ENCODE measurements at places on chromosomes 4 and X.

DNA sequence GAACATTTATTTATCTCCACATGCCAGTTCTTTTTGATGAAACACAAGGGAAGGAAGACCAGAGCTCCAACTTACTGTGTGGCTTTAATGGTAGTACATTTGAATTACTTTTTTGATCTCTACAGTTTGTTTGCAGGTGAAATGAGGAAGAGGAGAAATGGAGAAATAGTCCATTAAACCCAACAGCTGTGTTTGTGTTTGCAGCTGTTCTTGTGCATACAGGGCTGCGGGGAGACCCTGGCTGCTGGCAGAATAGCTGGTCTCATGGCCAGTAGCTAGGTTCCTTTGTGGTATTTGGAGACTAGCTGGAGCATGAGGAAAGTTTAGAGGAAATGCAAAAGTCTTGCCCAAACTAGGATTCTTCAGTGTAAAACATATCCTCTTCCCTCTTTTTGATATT, 374.8 kb downstream of the GPAT3 start:
- no peak for DNase-seq

- DNase-seq: no peak
These were observed 372.3 kb upstream of the F9 start for GRCh38 chrX:139158256-139158655.

- DNase-seq: no peak
These were observed 150.0 kb downstream of the VCX3A start for GRCh38 chrX:6384921-6385320.

- no peak for DNase-seq
These were observed 6.2 kb downstream of the NEIL3 start for GRCh38 chr4:177315767-177316464.

- DNase-seq: no peak
These were observed 63.0 kb downstream of the ARHGAP10 start for GRCh38 chr4:147794787-147795413.

DNA sequence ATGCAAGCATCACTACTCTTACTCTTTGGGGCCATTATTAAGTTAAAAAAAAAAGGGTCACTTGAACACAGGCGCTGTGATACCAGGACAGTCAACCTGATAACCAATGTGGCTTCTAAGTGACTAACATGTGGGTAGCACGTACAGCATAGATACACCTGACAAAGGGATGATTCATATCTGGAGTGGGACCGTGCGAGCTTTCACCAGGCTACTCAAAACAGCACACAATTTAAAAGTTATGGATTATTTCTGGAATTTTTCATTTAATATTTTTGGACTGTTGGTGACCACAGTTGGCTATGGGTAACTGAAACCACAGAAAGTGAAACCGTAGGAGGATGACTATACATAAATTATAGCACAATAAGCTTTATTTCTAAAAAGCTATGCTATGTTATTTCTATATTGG, 113.8 kb upstream of the STIM2 start:
- no peak for DNase-seq

DNA sequence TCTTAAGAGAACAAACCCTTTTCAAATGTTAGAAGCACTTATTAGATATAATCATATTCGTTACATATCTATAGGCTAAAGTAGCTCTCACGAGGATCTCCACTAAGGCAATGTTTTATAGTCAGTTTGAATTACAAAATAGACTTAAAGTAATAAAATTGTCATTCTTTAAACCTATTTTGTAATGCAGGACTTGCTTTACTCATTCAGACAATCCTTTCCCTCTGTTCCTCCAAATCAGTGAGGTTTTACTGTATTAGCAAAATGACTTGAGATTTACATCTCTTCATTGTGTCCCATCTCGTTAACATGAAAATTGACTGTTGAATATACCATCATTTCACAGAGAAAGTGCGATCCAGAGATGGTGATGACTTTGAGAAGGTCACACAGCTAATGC, 264.4 kb downstream of the THOC2 start:
- no peak for DNase-seq

DNA sequence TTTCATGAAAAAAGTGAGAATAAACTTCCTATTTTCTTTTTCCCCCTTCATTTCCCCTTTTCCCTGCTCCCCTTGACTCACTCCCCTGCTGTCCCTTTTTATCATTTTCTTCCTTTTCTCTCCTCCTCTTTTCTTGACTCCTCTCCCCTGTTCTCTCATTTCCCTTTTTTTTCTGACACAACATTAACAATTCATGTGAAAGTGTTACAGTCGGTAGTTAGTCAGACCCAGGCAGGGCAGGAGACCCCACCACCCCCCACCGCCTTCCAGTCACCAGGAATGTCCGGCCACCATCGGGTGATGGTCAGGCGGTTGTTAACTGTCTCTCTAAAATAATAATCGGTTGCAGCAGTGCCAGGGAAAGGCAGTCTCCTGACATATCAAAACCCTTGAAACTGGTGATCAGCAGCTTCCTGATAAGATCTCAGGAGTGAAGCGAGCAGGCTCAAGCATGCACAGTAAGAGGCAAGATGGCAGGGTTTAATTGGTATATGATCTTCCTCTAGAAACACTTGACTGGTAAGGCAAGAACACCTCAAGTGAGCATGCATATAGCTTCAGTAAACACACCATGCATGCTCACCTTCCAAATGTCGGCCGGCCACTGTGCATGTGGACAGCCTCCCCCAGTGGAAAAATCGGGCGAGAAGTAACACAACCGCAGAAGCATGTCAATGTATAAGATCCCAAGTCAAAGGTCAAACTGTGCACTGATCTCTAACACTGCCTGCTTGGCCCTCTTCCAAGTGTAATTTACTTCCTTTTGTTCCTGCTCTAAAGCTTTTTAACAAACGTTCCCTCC, 191.4 kb downstream of the NDST4 start:
- no peak for DNase-seq

DNA sequence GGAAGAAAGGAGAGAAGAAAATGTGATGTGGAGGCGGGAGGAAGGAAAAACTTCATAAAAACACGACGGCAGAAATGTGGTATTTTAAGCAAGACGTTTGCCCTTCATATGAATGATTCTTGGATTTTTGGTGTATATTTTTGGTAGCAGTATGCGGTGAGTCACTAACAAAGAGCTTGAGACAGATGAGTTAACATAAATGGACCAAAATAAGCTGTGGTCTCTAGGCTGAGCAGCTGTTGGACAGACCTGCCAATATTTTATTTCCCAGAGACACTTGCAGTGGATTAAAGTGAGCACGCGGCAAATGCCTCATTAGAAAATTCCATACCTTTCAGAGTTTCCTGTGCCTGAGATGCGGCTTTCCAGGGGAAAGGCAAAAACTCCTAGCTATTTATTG, 43.1 kb upstream of the RPS6KA3 start:
- DNase-seq: no peak

GRCh38 chrX:9805956-9806355, 19.7 kb downstream of the SHROOM2 start:
- no peak for DNase-seq

DNA sequence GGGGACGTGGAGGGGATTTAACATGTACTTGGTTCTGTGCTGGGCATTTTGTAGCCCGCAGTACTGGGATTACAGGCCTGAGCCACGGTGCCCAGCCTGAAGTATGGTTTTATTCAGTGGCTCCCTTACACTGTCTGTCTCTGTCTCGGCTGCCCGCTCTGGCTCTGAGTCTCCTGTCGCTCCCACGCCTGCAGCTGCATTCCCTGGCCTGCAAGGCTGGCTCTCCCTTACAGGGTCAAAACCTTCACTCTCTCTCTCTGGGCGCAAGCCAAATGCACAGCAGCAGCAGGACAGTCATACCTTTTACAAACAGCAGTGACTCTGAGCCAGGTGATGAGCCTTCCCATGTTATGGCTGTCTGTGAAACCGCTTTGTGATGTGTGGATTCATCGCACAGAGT, 72.1 kb downstream of the HTRA3 start:
- DNase-seq: no peak

GRCh38 chr4:108649863-108650211, 562 bp upstream of the OSTC start:
- DNase-seq: no peak

DNA sequence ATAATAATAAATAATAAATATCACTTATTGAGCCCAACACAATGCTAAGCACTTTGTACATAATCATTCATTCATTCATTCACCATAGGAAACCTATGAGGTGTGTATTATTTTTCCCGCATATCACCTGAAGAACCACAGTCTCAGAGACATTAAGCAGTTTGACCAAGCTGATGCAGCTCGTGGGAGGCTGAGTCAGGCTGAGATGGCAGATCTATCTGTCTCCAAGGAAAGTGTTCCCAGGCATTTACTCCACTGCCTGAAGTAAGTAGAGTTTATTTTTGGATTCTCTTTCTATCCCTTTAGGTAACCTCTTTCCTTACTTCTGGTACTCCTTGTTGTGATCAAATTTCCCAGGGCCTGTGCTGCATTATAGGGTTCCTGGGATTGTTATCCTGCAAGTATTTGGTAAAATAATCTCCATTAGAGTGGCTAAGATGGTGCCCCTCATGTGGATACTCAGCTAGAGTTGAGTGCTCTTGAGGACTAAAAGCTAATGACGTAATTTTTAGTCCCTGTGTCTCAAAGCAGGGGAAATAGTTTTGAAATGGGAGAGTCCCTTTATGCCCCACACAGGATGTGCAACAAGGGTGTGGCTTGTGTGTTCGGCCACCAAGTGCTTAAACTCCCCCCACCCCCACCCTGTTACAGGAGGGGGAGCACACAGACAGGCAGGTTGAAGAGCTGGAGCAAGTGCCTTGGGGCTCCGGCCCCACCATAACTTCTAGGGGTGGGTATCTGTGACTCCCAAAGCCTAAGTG, 467.0 kb downstream of the STIM2 start:
- DNase-seq: no peak

GRCh38 chr4:48085821-48086589, 48.0 kb downstream of the TXK start:
- no peak for DNase-seq

GRCh38 chr4:54015423-54016030, 48.9 kb downstream of the CHIC2 start:
- no peak for DNase-seq

- DNase-seq: no peak
These were observed 73.7 kb downstream of the ELOVL6 start for GRCh38 chr4:110124711-110125110.

DNA sequence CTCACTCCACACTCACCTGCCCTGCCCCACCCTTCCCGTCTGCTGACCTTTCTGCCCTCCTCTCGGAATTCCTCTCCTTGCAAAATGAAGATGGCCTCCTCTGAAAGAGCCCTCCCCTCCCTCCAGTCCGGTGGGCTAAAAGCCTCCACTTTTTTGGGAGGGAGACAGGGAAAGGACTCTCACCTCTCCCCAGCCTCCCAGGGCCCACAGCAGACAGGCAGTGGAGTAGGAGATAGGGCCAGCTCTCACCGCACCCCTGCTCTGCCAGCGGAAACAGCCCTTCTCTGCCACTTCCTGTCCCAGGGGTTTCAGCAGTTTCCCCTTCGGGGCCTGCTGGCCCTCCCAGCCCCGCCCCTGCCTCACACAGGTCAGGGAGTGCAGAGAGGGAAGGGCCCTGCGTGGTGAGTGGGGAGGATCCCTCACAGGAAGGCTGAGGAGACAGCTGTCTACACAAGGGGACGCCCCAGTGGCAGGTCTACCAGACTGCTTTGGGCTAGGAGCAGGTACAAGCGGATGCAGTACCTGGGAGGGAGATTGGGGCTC, 18.2 kb downstream of the ELF4 start:
- no peak for DNase-seq

DNA sequence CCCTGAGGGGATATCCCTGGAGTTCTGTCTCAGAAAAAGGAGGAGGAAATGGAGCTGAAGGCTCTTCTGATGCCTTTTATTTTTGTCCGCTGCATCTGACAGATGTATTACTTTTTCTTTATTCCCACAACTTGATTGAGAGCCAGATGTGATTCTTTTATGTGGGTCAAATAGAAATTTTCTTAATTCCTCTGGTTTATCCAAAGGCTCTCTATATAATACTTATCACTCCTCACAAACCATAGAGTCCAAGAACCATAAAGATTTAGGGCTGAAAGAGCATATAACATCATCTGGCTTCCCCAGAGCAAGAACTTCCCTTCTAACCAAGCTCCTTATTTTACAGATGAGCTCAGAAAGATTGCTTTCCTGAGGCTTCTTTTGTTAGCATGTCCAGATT, 756.7 kb upstream of the FAM241A start:
- no peak for DNase-seq

DNA sequence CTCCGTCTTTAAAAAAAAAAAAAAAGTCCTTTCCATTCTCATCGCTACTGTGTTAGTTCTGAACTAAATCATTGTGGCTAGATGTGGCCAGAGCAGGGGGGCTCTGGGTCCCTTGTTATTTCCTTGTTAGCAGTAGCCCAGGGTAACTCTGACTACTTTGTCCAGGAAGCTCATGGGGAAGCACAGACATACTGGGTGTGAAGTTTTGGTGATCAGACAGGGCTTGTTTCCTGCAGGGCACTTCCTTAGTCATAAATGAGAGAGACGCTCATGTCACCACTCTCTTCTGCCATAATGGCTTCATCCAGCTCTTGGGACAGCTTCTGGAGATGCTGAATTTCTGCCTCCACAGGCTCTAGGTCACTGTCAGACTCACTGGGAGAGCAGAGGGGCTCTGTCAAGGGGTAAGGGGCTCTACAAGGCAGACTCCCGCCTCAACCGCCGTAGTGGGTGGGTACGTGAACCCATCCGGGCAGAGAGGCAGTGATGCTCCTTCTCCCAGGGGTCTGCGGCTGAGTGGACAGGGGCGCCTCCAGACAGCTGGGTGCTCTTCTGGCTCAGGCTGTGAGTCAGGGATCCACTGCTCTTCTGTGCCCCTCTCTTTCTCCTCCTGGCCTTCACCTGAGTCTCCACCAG, 12.9 kb downstream of the STIM2 start:
- no peak for DNase-seq

GRCh38 chr4:114535725-114536124, 62.9 kb upstream of the UGT8 start:
- no peak for DNase-seq

GRCh38 chr4:52993771-52994170, 131.7 kb downstream of the RASL11B start:
- no peak for DNase-seq

GRCh38 chr4:181685461-181685860, 557.7 kb upstream of the TENM3 start:
- DNase-seq: no peak

All from left hindlimb (tissue), 1 donor.